ENCODE measurements at places on chromosomes 4 and X. TPM values are rescaled to one million over a fixed set of nuclear protein-coding genes. Genes with fewer than 3 reads are reported as not detected.

- no peak for DNase-seq
These were observed 305.4 kb downstream of the MAPK10 start for GRCh38 chr4:86054286-86055032.

Gene STK32B
- polyA plus RNA-seq = 4.1 TPM

DNA sequence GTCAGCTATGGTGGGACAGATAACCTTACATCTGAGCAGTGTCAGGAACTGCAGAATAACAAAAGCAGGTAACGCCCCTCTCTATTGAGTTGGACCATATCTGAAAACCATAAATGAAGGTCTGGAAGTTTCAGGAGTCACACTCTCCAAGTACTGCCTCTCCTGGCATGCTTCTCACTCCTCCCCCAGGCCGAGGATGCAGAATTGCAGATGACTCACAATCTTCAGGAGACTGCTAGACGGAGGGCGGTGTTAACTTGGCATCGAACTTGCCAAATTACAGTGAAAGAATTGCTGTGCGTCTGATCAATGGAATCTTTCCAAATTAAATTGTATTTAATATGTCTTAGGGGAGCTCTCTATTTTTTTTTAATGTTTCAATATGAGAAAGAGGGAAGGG, 67.1 kb upstream of the TRIM2 start:
- DNase-seq = no peak

- DNase-seq = no peak
These were observed 69.2 kb downstream of the CLDN22 start for GRCh38 chr4:183250831-183251230.

GRCh38 chr4:133146574-133147241, 2.4 kb upstream of the PCDH10 start:
- peak; percentile 62 for DNase-seq

GRCh38 chrX:123422875-123423274, 238.8 kb downstream of the GRIA3 start:
- no peak for DNase-seq

Gene ADRA2C
- 0.72 TPM for polyA plus RNA-seq

DNA sequence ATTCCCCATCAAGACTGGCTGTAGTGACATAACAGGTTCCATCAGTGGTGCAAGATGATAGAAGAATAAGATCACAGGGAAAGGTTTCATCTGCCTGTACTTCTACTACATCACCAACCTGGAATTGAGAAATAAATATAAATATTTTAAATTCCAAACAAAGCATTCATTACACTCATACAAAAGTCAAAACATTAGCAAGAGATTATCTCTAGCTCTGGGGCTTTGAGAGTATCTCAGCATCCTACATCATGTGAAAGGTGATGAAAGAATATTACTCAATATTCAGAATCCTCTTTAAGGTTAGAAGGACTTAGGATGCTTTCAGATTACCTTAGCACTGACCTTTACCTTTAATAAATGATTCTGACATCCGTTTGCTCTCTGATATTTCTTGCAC, 96.5 kb upstream of the MCF2 start:
- DNase-seq = no peak

Gene GPAT3
- 16.7 TPM for polyA plus RNA-seq

GRCh38 chrX:17792826-17793225, 55.5 kb downstream of the SCML1 start:
- DNase-seq = no peak

Gene IBSP
- polyA plus RNA-seq = 0.41 TPM

Gene ATOH1
- not detected for polyA plus RNA-seq

GRCh38 chr4:130485371-130485770, 1389.4 kb downstream of the C4orf33 start:
- no peak for DNase-seq

DNA sequence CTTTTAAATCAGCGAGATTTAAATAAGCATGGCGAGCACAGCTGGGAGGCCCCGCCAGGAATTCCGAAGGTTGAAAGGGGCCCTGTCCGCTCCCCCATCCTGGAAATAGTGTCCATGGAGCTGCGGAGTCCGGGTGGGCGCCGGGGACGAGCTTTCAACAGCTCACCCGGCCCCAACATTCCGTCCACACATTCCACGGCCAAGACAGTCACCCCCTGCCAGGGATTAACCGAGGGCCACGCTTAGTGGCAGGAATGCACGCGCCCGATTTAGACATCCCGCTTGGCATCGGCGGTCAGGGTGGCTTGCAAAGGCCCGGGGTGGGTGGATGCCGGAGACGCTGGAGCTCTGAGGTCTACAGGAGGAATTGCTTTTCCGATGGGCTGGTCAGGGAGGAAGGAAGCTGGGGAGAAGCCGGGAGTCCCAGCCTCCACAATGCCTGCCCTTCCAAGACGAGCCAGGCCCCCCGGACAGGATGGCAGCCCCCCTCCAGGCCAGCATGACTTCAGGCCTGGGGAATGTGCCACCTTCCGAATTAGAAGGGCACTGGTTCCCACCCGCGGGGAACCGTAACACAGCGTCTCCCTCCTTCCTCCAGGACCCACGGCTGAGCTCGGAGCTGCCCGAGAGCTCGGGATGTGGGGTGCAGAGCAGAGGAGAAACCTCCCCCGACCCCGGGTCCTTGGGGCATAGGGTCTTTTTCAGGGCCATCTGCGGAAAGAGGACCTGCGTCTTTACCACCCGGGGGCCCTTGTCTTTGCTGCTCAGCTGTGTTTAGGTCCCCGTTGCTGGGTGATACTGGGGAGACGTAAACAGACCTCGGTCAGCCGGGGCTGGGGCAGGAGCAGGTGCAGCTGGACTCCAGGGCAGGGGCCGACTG, 26.9 kb upstream of the PPP2R3B start:
- DNase-seq = no peak

Gene UGT8
- polyA plus RNA-seq = 9.0 TPM

DNA sequence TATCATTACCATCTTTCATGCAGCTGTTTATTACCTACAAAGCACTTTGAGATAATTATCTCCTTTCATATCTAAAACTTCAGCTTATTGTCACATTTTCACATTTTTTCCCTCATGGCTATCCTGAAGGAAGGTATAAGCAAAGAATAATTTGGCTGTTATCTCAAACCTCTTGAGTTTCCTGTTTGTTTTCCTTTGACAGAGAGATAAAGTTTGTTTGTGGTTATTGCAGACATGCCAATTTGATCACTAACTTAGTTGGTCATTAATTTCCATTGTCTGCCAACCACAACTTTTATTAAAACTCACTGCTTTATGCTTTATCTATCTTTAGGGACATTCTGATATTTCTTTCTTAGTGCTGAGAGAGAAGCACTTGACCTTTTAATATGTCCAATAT, 89.8 kb upstream of the SPANXB1 start:
- DNase-seq = no peak

- DNase-seq = no peak
These were observed 292.8 kb upstream of the BOD1L1 start for GRCh38 chr4:13920111-13920875.

Gene ZFYVE28
- 3.8 TPM for polyA plus RNA-seq

- no peak for DNase-seq
These were observed 17.7 kb downstream of the GUCY2F start for GRCh38 chrX:109464231-109464630.

DNA sequence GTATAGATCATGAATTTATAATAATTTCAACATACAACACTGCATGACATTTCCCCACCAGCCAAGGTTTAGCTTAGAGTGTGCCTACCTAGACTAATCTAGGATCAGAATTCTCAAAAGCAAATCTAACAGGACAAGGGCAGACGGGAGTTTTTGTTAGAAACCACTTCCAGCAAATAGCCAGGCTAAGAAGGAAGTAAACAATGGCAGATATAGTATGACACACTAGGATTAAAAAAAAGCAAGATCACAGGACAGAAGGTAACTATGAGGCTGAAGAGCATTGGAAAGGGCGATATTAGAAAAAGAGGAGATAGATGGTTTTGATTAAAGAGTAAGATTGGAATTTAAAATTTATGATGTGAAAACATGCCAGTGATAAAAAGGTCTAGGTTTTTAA, 124.8 kb downstream of the LRBA start:
- no peak for DNase-seq

GRCh38 chrX:54786967-54787366, 11.1 kb downstream of the ITIH6 start:
- DNase-seq = no peak

DNA sequence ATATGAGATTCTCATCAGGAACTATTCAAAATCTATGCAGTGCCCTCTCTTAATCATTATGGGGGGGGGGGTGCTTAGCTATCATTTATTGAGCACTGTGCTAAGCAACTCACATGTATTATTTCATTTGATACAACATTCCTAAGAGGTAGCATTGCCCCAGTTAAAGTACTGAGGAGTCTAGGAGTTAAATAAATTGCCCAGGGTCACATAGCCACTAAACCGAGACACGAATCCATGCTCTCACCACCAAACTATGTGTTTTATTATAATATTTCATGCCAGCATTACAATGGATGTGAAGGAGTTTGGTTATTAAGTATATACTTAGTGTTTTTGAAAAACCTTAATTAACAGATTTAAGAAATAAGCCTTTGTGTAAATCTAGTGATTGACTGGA, 131.4 kb downstream of the CBR4 start:
- DNase-seq = no peak

Gene PSAPL1
- polyA plus RNA-seq = 0.03 TPM

DNA sequence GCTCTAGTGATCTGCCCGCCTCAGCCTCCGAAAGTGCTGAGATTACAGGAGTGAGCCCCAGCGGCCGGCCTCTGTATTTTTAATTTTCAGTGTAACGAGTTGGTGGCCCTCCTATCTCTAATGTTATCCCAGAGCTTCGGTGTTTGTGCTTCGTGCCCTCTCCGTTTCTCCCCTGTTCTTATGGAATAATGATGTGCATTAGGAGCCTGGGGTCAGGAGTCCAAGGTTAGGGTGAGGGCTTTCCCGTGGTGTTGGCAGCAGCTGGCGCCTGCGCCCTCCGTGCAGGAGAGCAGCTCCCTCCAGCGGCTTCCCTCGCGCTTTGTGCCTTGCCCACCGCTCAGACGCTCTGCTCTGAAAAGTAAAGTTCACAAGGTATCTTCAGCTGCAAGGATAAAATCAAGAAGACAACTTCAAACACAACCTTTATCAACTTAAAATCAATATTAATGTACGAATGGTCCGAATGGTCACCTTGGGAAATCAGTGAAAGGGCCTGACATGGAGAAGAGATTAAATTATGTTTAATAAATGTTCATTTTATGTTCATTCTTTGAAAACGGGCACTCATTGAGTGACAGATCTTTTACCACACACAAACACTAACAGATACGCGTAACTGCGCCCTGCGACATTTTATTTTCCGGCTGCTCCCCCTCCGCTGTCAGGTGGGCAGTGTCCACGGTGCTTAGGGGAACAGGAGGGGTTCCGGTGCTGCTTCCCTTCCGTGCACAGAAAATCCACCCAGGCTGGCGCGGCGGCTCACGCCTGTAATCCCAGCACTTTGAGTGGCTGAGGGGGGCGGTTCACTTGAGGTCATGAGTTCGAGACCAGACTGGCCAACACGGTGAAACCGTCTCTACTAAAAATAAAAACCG, 62.4 kb downstream of the TRAPPC11 start:
- DNase-seq = peak; percentile 90

DNA sequence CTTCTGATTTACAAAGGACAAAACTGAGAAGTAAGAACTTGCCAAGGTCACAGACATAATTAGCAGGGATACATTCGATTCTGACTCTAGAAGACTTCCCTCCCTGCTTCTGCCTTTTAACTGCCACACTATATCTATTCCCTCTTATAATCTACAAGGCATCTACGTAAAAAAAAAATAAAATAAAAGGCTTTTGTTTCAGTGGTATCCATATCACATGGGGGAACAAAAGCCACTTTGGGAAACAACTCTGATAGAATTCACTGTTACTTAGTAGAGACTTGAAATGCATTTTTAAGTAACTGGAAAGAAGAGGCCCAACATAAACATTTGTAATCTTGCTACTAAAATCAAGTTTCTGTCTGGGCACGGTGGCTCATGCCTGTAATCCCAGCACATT, 247.2 kb downstream of the SCFD2 start:
- DNase-seq = no peak

- no peak for DNase-seq
These were observed 47.5 kb upstream of the FAM120C start for GRCh38 chrX:54230435-54231148.

- DNase-seq = no peak
These were observed 32.4 kb downstream of the PRDX4 start for GRCh38 chrX:23699636-23700194.

Gene TRIM60
- polyA plus RNA-seq = not detected

- peak; percentile 14 for DNase-seq
These were observed 586.5 kb upstream of the FTHL17 start for GRCh38 chrX:31658360-31658759.

GRCh38 chr4:95898226-95898625, 58.3 kb downstream of the PDHA2 start:
- no peak for DNase-seq

- DNase-seq = no peak
These were observed 411.9 kb upstream of the ACTRT1 start for GRCh38 chrX:128464116-128464515.

DNA sequence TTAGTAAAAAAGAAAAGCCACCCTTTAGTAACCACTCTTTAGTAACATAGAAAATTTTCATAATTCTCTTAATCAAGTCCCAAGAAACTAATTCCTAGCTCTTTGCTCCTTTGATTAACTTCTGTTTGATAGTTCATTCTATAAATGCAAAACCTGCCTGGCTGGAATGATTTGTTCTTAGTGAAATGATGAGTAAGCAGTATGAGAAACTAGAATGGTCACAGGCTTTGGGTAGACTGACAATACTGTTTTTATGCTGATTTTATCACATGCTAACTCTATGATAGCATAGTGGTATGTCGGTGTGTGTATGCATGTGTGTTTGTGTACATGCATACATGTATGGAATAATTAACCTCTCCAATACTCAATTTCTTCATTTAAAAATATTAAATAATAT, 81.2 kb downstream of the SYTL5 start:
- no peak for DNase-seq

Gene HSFX3
- not detected for polyA plus RNA-seq

DNA sequence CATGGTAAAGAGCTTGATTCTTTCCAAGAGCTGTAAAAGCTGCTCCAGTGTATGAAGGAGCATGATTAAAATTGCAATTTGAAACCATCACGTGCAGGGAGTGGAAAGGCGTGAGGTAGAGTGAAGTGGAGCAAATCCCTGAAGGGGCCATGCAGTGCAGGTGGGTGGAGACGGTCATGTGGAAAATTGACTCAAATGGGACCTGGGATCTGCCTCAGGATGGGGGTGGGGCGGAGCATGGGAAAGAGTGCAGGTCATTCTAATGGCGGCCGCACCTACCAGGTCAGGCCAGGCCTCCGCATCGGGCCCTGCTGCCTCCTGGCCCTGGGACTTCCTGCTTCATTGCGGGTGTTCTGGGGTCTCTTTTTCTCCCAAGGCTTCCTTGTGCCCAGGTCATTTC, 25.3 kb upstream of the TRIM60 start:
- no peak for DNase-seq

GRCh38 chr4:107391630-107392028, 328.4 kb downstream of the PAPSS1 start:
- no peak for DNase-seq

GRCh38 chr4:119207051-119207450, 5.5 kb upstream of the USP53 start:
- DNase-seq = no peak

Gene HSFX2
- polyA plus RNA-seq = 0.44 TPM

Gene XAGE2
- 0.81 TPM for polyA plus RNA-seq

DNA sequence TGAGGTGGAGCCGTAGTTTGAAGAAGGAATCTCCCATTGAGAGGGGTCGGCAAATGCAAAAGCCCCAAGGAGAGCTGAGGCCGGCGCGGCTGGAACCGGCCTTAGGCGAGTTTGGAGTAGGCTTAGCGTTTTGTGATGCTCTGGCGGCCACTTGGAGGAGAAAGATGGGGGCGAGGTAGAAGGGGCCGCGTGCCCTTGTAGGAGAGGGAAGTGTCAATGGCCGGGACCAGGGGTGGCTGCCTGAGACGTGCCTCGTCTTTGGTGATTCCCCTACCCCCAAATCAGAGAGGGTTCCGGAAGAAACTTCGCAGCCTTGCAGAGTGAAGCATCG, 11.7 kb downstream of the MSX1 start:
- no peak for DNase-seq
